ENCODE measurements at places on chromosomes 5 and 9.

- peak; percentile 28 for DNase-seq
Observed at GRCh38 chr5:151020304-151021110, at the start of gene GPX3. Gene GPX3, plus strand, starts transcription at chr5:151020591. Its CDS starts 64 bp downstream, at chr5:151020655.

DNA sequence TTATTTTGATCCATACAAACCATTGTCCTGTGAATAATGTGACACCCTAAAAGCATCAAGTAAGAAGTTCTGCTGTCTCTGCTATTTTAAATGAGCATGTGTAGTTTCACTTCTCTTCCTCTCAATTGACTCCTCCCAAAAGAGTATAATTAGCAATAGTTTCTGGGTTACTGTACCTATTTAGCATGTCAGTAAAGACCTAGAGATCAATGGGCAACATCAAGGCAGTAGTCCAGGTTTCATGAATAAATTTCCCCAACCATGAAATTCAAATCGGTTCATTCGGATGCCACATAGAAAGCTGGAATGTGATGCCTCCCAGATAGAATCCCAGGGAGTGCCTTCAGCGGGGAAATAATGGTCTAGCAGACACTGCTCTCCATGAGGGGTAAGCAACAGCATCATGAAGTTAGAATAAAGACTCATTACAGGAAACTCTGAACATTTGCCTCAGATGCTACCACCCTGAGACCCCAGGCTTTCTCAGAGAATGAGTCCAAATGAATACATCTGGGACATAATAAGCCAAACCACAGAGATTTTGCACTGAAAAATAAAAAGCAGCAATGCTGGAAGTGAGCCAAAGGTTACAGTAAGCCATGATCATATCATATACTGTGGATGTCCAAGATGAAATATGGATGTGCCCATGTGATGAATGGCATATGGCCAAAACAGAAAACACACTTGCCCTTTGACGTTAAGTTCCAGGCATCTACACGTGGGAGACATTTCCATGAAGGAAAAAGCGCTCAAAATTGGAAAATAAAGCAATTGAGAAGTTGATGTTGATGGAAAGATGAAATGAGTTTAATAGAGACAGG is 1107.0 kb upstream of the SEMA6A start:
- no peak for DNase-seq

DNA sequence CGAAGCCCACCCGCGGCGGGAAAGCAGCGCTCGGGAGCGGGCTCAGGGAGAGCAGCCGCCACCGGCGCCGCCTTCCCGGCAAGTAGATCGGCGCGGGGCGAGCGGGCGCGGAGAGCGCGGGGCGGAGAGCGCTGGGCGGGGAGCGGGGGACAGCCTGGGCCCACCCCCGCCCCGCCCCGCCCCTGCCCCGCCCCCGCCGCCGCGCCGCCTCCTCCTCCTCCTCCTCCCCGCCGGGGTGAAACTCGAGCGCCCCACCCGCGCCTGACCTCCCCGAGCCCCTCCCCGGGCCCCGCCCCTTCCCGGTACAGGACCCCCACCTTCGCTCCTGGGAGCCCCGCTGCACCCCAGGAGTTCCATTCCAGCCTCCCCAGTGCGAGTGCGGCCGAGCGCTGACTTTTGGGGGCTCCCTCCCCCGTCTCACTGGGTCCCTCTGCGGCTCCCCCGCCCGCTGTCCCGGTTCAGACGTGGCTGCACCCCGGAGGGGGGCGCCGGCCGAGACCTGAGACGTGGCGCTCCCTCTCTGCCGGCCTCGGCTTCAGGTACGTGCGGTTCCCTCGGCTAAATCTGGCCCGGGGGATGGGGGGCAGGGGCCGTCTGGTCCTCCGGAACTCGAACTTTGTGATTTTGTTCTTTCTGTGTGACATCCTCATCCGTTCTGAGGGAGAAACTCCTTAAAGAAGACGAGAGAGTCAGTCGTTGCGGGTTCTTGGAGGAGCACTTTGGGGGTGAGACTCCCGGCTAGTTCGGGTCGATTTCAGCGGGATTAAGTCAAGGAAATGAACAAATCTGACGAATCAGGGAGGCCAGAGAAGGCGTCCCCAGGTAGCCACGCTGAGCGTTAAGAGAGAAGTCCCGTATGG is at the start of gene SEMA5A:
TSS of gene SEMA5A (minus strand) at position 84 of the 860 bp plus-strand sequence. CDS start 166,129 bp downstream, outside the sequence.
- DNase-seq: no peak

DNA sequence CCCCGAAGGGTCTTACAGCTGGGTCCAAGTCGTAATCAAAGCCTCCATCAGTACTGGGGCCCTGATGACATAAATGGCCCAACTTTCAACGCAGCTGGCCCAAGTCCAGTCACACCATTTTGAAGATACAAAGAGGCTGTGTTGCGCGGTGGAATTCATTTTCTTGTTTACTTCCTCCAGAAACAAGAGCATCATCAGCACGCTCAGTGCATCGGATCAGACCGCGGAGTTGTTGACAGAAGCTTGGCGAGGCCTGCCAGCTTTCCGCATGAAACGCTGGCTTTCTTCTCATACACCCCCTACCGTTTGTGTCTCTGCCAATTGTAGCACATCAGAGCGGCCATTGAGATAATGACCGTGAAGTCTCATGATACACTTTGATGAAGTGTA is 101.7 kb upstream of the SPATA31D4 start:
- DNase-seq: no peak

- DNase-seq: no peak
Observed at GRCh38 chr5:52409835-52410234, 377.9 kb upstream of the ITGA1 start.

GRCh38 chr9:27335075-27335474 is 38.1 kb upstream of the EQTN start:
- no peak for DNase-seq

DNA sequence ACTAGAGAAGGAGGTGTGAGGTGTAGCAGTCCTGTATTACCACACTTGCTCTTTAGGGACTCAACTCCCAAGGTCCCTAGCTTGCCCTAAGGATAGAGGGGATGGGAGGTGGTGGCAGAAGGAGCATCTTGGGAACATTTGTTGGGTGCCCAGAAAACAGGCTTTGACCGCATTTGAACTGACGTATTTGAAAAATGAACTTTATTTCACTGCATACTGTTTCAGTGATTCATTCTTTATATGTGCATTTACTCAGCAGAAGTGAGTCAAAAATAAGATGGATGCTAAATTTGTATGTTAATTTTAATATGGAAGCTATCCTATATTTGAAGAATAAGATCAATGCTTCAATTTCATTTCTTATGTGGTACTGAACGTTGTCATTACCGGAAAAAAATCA is 18.7 kb downstream of the DMRT3 start:
- no peak for DNase-seq

DNA sequence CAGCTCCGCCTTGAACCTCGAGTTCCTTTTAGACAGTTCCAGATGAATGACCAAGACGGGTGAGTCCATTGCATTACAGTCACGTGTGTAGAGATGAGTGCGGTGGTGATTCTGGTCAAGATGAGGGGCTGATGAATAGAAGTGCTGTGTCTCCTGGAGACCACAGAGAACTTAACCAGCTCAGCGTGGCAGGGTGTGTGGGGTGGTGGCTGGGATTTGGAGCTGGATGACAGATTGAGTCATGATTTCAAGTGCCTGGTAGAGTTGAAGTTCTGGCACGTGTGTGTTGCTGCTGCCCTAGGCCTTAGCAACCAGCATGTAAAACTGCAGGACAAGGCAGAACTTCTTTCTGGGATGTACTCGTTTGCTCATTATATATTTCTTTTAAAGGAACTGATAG is 53.3 kb downstream of the PRRC2B start:
- no peak for DNase-seq

GRCh38 chr9:120369608-120370220 is 210.3 kb downstream of the CDK5RAP2 start:
- DNase-seq: no peak

DNA sequence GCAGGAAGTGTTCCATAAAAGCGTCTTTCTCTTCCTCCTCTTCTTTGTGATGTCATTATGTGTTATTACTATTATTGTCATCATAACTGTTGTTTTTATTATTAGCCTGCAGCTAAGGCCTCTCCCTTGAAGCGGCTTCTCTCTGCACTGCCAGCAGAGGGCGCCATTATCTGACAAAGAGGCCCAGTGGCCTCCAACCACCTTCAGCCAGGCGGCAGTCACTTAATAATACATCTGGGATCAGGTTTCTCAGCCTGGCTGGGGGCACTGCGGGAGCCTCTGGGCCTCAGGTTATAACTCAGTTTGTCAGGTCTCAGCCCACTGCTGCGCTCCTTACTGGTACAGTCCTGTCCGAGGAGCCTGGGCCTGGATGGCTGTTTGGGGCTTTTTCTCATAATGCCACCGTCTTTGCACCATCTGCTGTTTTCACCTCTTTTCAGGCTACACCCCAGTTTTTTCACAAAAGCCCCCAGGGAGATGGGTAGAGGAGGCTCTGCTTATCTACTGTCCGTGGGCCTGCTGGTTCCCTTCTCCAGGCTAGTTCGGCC is 281.9 kb downstream of the NSG2 start:
- DNase-seq: no peak

GRCh38 chr5:75509546-75509945 is 1.9 kb downstream of the CERT1 start:
- no peak for DNase-seq

GRCh38 chr5:26872337-26872736 is 166.0 kb downstream of the CDH9 start:
- no peak for DNase-seq

DNA sequence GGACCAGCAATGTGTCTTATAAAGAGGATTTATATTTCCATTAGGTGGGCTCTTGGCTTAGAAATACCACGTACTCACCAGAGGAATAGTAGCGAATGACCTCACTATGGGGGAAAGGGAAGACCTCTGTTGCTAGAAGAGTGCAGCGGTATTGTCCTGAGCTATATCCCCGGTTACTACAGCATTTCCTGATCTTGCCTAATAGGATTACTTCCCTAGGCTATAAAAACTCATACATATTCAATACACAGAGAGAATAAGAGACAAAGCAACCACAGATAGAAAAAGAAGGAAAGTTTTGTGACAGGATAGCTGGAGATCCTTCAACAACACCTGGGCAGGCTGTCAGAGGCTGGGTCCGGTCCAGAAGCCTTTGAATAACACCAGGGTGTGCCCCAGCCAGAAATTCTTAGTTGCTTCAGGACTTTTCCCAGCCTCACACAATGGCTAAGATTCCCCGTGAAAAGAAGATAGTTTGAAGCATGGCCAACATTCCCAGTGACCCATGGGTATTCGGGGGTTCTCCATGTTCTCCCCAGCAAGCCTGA is 85.4 kb downstream of the TRIM36 start:
- DNase-seq: no peak

GRCh38 chr5:172219296-172219695 is 25.3 kb downstream of the EFCAB9 start:
- no peak for DNase-seq

DNA sequence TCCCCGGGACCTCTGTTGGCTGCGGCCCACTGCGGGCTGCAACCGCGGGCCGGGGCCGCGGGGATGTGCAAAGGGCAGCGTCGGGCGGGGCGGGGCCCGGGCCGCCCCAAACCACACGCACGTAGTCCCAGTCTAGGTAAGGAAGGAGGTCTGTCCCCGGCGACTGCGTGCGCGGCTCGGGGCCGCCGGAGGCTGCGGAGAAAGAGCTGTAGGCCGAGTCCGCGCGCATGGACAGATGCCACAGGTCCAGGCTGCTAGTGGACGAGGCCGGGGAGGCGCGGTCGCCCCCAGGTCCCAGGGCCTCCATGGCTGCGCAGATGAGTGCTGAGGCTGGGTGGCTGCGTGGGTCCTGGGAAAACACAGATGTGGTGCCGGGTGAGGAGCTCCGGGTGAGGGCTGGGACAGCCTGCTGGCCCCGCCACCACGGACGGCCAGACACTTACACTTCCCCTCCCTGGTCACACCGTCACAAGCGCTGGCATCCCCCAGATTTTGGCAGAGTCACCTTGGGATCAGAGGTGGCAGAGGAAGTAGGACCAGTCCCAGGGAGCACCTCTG is 4.5 kb downstream of the SHROOM1 start:
- no peak for DNase-seq

- DNase-seq: no peak
Observed at GRCh38 chr9:71647094-71647591, 121.2 kb downstream of the CEMIP2 start.

DNA sequence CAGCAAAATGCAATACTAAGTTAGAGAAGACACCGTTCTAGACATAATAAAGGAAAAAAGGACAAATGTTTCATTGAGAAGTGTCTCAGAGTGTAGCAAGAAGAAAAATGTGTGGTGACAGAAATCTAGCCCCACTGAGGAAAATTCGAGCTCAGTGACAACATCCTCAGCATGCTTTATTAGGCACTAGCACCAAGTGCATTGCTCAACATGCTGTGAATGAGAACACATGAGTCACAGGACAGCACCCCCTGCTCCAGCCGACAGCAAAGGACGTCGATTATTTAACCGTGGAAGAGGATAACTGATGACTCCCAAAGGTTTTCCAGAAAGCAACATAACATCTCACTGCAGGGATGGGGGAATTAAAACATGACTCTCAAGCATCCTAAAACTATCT is 182.7 kb downstream of the GNAQ start:
- peak; percentile 14 for DNase-seq

DNA sequence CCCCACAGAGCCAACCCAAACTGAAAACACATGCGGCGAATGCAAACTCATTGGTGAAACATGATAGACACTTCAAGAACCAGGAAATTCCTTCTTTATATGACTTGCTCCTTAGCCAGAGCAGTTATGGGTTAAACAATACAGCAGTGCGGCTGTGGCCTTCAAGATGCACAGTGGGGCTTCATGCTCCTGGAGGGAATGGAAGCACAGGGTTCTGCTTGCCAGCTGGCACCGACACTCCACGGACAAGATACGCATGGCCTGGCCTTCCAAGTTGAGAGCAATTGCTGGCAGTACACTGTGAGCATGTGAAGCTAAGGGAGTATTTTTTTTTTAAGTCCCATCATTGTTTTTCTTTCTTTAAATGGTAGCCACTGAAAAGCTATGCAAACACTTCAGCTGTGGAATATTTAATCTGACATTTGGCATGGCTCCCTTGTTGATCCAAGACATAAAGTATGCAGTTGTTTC is 451.6 kb upstream of the CD180 start:
- no peak for DNase-seq

DNA sequence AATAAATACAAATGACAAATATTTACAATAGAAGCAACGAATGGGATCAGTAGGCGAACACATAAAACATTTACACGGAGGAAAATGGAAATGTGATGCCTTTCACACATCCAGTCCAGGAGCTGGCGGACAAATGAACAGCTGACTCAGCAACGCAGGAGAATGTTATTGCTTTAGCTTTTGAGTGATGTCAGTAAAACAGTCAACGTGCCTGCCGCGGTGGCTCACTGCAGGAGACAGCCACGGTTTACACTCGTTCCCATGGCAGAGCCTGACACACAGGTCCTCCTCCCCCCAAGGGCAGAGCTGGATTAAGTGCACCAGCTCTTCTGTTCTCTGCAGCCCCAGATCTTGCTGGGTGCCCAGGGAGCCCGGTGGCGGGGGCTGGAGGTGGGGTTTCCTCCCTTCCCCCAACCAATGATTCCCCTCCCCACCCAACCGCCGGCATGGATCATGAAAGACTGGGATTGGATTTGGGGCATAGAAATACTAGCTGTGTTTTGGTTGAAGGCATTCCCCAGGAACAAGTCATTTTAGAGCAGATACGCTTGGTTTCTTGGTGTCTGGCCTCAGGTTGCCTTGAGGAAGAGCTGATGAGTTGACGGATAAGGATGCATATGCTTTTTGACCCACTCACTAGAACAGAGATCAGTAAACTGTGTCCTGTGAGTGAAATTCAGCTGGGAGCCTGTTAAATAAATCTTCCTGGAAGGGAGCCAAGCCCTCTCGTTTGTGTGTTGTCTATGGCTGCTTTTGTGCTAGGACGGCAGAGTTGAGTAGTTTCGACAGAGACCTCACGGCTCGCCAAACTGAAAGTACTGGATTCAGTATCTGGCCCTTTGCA is 12.5 kb downstream of the STC2 start:
- DNase-seq: no peak
